Inflammatory macrophage (primary cell): ENCODE measurements at places on chromosomes 3 and 15.

- no peak for DNase-seq
These were observed 50.6 kb downstream of the AGTR1 start for GRCh38 chr3:148748283-148748682.

DNA sequence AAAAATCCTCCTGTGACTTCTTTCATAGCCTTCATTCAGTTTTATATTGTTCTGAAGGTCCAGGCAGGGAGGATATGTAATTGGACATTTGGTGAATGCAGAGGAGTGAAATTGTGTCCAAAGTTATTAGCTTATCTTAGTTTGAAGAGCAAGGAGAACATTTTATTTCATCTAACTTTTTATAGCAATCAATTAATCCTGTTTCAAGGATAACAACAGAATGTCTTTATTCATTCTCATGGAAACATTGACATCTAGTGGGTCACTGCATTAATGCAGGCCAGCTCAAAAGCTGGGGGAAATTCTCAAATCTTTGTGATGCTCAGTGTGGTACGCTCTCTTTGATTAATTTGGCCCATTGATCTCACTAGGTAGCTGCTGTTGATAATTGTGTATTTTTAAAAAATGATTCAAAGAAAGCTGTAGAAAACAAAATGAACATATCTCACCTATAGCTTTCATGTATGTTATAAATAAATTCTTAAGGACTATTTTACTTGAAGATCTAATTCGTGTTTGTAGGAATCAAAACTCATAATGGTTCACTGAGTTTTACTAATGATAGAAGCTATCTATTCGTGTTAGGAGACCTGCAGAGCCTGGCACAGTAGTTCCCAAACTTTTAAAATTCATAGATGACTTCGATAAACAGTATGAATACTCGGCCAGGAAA is 150.8 kb upstream of the KCNMB2 start:
- DNase-seq: peak; percentile 26

GRCh38 chr15:35362195-35362829 is 183.7 kb downstream of the DPH6 start:
- DNase-seq: no peak

- DNase-seq: no peak
These were observed 23.7 kb downstream of the CCDC80 start for GRCh38 chr3:112617285-112617684.

DNA sequence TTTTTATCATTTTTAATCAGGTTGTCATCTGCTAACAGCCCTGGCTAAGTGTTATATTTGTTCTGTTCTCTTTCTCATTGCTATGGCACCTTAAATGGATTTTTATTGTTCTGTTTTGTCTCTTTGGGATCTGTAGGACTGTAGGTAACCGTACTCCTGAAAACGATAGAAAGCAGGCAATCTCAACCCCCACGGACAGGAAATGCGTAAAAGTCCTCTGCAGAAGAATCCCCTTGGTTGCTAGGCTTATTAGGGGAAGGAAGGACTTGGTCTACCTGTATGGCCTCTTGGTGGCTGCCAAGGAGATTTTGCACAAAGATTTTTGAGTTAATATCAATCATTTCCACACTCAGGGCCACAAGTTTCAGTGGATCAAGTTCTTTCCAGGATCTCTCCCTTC is 571.9 kb upstream of the ZNF385D start:
- no peak for DNase-seq

GRCh38 chr15:89104172-89104564 is 15.9 kb downstream of the ABHD2 start:
- DNase-seq: no peak

DNA sequence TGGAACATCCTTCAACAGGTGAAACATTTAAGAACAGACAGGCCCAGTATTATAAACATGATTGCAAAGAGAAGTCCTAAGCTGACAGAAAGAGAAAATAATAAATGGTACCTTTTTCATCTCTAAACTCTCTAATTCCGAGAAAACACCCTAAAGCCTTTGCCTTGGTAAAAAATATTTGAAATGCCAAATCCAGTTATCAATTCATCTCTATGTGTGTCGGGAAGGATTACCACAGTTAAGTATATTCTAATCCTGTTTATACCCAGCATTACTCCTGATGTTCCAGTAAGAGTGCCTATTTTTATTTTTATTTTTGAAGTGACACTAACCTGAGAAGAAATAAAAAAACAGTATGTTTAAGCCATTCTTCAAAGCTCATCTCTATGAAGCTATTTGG is 219.3 kb upstream of the NANOGP8 start:
- DNase-seq: no peak

DNA sequence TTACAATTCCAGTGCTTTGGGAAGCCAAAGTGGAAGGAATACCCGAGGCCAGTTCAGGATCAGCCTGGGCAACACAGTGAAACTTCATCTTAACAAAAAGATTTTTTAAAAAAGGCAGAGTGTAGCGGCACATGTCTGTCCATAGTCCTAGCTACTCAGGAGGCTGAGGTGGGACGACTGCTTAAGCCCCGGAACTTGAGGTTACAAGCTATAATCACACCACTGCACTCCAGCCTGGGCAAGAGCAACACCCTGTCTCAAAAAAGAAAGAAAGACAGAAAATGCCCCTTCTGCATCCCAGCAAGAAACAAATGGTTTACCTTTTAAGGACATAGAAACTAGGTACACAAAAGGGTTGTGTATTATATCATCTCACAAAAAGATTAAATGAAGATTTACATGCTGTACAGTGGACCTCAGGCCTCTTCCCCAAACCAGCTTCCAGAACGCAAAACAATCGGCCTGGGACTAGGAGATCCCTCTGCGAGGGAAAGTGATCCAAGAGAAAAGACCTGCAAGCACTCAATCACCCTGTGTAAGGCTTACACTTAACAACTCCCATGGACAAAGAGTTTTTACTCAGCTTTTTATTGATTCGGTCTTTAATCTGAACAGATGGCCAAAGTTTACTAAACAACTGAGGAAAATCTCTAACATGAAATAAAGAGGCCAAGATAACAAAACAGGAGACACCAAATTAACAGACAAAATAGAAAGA is 21.2 kb downstream of the TFDP2 start:
- no peak for DNase-seq
